ENCODE measurements at places on chromosomes 5 and 9. TPM values are rescaled to one million over a fixed set of nuclear protein-coding genes. Genes with fewer than 3 reads are reported as not detected.

Gene SLC27A6
- polyA plus RNA-seq = 1.4 TPM

Gene TRMT10B
- polyA plus RNA-seq = 16.9 TPM

Gene VCAN
- polyA plus RNA-seq = 347 TPM

Gene GRXCR2
- polyA plus RNA-seq = not detected

DNA sequence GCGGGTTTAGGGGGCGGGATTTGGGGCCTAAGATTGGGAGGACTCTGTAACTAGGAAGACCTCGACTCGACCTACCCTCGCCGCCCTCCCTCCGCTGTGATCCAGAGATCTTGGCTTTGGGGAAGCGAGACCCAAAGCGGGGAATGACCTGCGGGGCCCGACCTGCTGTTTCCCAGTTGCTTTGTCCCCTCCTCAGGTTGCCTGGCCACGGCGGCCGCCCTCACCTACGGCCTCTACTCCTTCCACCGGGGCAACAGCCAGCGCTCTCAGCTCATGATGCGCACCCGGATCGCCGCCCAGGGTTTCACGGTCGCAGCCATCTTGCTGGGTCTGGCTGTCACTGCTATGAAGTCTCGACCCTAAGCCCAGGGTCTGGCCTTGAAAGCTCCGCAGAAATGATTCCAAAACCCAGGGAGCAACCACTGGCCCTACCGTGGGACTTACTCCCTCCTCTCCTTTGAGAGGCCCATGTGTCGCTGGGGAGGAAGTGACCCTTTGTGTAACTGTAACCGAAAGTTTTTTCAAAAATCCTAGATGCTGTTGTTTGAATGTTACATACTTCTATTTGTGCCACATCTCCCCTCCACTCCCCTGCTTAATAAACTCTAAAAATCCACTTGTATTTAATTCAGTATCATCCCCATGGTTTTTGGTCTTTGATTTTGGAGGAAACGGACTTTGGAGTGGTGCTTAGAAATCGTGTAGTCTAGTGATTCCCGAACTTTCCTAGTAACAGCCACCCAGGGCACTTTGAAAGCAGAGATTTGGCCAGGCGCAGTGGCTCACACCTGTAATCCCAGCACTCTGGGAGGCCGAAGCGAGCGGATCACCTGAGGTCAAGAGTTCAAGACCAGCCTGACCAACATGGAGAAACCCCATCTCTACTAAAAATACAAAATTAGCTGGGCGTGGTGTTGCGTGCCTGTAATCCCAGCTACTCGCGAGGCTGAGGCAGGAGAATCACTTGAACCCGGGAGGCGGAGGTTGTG, 878 bp downstream of the HIGD2A start:
- DNase-seq = no peak

Gene RBM18
- 33.1 TPM for polyA plus RNA-seq

DNA sequence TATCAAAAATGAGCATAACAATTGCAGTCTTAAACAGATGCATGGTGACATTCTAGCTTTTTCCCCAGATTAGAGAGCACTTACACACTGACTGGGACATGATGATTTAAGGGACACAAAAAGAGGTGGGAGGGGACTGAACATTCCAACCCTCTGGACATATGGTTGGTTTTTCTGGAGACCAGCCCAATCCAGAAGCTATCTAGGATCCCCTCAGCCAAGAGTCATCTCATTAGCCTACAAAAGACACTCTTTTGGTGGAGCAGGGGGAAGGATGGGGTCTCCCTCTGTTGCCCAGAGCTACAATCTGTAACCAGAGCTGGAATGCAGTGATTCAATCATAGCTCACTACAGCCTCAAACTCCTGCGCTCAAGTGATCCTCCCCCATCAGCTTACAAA, 97.3 kb upstream of the IQGAP2 start:
- no peak for DNase-seq
